ENCODE measurements at places on chromosomes 1 and 21.

- no peak for DNase-seq
These were observed 4.0 kb upstream of the GBP5 start for GRCh38 chr1:89276690-89277089.

DNA sequence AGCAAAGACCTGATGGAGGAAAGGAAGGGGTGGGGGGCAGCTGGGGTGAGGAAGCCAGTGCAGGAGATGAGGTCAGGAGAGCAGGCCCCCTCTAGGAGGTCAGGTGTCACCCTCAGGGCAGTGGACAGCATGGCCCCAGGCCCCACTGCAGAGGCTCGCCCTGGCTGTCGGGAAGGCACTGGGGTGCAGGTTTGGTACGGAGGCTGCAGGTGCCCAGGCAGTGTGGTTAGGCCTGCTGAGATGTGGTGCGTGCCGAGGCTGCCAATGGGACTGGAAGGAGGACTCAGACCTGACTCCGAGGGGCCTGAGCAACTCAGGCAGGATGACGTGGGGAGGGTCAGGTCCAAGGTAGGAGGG lies 82.3 kb downstream of the PCBP3 start:
- no peak for DNase-seq

DNA sequence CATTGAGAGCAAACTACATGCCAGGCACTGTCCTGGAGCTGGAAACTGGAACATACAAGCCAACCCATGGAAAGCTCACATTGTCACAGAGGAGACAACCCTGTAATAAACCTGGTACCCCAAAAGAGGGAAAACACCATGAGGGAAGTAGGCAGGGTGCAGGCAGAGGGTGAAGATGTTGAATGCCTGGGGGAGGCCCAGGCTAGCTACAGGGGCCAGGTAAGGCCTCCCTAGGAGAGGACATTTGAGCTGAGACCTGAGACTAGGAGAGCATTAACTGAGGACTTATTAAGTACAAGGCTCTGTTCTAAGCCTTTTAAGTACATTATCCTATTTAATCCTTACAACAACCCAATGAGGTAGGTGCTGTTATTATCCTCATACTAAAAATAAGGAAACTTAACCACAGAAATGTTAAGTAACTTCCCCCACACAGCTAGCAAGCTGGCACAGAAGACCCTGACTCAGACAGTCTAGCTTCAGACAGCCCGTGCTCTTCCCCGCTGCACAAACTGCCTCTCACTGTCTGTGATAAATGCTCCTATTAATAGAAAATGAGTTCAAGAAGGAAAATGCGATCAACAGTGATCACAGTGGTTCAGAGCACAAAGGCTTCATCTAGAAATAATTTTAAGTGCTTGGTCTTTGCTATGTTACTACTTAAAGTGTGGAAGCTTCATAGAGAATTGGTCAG lies 41.8 kb downstream of the ZNF281 start:
- no peak for DNase-seq

- DNase-seq: peak; percentile 12
These were observed 1.7 kb downstream of the PTPRU start for GRCh38 chr1:29237852-29238619.

DNA sequence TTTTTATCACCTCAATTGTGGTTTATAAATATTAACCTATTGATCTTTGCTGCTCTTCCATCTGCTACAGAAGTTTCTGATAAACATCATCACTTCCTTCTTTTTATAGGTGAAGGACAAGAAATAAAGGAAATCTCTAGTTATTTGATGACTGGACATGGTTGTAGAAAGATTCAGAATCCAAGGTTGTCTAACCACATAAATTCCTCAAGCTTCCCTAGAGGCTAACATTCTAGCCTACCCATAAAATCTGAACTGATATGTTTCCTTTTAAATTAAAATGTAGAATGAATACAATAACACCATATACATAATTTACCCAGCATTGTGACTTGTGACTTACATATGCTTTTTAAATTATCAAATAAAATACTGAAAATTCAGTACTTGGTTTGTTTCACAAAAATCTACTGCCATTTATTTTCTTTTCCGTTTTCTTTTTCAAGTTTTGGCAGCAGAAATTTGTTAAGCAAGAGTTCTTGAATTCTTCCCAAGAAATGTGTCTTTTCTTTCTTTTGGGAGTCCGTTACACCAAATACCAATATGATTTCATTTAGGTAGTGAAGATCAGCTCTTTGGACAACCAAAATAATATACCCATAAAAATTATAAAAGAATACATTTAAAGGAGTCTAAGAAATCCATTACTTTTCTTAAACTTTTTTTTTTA lies 513.2 kb upstream of the ADGRL2 start:
- DNase-seq: no peak

DNA sequence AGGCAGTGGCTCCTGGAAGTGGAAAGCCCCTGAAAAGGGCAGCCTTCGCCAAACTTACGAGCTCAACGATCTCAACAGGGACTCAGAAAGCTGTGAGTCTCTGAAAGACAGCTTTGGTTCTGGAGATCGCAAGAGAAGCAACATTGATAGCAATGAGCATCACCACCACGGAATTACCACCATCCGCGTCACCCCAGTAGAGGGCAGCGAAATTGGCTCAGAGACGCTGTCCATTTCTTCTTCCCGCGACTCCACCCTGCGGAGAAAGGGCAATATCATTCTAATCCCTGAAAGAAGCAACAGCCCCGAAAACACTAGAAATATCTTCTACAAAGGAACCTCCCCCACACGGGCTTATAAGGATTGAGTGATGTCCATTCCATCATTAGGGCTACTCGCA lies 42.4 kb downstream of the PLPPR4 start:
- DNase-seq: no peak

GRCh38 chr1:34696981-34697380 lies 57.9 kb upstream of the GJB5 start:
- DNase-seq: no peak

- no peak for DNase-seq
These were observed 97.3 kb downstream of the SPSB1 start for GRCh38 chr1:9389968-9390367.

DNA sequence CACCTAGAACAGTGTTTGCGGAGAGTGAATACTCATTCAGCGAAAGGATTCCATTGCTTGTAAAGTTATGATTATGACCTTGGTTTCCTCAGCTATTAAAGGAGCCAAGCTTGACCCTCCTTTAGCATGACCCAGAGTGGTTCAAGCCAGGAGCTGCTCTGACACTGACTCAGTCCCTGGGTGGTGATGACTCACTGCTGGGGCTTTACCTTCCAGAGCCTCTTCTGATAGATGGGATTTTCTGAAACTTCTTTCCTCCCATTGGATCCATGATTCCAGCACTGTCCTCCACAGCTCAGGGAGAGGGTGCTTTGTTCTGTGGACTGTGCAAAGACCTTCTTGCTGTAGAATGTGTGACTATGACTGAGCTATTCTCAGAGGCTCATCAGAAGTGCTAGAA lies 77.4 kb downstream of the S1PR1 start:
- no peak for DNase-seq

DNA sequence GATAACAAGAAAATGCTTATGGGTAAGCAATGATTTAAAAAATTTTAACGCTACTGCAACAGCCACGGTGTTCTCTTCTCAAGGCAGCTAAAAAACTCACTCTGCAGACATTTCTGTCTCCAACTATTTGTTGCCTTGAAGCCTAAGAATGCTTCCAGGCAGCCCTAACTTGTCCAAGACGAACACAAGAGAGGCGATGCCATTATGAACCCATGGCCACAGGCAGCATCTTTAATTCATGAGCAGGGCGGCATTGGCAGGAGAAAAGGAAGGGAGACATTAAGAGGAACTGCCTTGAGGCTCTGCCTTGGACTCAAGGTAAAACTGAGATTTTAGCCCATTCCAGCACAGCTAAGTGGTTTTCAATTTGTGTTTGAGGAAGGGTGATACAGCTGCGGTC lies 67.5 kb downstream of the KCND3 start:
- no peak for DNase-seq

DNA sequence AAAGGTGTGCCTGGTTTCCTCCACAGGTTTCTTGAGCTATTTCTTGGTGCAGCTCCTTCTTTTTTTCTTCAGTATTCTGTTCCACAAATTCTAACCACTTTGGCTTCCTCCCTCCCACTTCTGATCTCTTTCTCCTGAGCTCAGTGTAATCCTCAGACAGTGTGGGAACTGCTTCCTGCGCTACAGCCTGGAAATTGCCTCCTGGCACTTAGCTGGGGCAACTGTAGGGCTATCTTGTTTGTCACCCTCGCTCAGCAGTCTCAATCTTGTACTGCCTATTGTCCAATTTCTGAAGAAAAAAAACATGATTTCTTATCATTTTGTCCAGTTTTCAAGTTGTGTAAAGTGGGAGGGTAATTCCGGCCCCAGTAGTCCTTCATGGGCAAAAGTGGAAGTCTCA lies 24.0 kb upstream of the GALNT2 start:
- DNase-seq: no peak

- no peak for DNase-seq
These were observed 101.7 kb downstream of the ADAMTS1 start for GRCh38 chr21:26743524-26743923.

GRCh38 chr21:44298301-44298700 lies 1.6 kb upstream of the PFKL start:
- DNase-seq: peak; percentile 33

DNA sequence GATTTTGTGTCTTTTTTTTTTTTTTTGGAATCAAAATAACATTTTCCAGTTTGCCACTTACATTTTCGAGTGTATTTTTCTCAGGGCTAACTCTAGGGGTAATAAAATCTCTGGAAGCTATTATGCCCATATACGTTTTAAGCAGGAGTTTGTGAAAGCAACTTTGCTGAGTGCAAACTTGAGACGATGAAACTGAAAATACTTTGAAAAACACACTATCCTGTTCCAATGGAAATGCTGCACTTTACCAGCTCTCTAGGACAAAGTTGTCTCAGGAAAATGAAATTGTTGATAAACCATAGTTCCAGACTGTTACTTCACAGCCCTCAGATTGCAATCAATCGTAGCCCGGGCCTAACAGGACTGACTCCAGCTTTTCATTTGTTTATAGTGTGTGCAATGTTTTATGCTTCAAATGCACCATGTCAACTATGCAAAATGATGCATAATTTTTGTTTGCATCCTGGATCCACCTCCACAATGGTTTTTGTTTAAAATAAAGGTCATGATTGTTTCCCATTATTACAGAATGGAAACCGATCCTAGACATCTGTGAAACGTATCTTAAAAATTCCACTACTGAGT lies 220.6 kb upstream of the PKN2 start:
- DNase-seq: no peak

DNA sequence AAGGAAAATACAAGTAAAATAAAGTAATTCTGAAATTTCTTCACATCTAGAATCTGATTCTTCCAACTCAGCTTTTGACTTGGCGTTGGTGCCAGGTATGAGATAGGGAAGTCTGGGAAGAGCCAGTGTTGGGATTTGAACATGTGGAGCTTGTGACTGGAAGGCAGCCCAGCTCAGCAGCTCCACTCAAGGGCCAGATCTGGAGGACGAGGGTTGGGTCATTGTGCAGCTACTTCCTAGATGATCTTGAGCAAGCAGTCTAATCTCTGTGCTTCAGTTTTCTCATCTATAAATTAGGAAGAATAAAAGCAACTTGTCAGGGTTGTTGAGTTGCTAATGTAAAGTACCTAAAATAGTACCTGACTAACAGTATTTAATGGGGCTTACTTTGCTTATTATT lies 5.0 kb downstream of the ADARB1 start:
- DNase-seq: no peak

GRCh38 chr1:33260439-33260838 lies 4.1 kb downstream of the ZNF362 start:
- no peak for DNase-seq

GRCh38 chr1:113375878-113376277 lies 14.4 kb upstream of the MAGI3 start:
- no peak for DNase-seq

DNA sequence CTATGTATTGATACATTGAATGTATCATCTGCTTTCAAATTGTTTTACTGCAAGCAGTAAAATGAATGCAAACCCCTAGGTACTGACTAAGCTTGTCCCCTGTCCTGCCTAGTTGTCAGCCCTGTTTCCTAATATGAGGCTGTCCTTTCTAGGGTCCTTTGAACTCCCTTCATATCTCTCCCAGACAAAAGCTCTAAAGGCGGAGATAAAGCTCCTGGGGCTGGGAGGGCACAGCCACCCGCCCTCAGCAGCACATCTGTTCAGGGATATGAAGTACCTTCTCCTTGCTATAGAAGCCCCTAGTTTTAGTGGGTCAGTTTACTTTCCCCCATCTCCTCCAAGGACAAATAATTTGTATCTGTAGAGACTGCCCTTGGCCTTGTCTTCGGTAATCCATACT lies 93.1 kb upstream of the ETS2 start:
- DNase-seq: no peak

DNA sequence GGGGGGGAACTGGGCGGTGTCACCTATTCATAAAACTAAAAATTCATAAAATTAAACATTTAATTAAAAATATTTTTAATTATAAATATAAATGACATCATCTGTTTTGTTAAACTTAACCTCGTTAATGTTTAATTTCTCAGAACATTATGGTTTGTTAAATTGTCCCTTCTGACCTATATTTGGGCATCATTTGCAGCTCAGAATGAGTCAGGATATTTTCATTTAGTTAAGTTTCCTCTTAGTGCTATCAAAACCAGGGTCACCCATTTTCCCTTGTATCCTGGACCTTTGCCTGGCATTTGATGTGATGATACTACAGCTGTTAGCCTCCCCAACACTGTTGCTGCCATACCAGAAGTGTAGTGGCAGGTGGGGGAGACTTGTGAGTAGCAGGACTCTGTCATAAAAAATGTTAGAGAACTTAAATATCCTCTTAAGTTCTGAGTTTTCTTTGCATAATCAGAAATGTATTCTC lies 30.3 kb downstream of the TSNAX start:
- DNase-seq: no peak

- DNase-seq: no peak
These were observed 120.6 kb upstream of the RAVER2 start for GRCh38 chr1:64624218-64624713.

GRCh38 chr1:68015971-68016370 lies 34.5 kb downstream of the DIRAS3 start:
- no peak for DNase-seq

DNA sequence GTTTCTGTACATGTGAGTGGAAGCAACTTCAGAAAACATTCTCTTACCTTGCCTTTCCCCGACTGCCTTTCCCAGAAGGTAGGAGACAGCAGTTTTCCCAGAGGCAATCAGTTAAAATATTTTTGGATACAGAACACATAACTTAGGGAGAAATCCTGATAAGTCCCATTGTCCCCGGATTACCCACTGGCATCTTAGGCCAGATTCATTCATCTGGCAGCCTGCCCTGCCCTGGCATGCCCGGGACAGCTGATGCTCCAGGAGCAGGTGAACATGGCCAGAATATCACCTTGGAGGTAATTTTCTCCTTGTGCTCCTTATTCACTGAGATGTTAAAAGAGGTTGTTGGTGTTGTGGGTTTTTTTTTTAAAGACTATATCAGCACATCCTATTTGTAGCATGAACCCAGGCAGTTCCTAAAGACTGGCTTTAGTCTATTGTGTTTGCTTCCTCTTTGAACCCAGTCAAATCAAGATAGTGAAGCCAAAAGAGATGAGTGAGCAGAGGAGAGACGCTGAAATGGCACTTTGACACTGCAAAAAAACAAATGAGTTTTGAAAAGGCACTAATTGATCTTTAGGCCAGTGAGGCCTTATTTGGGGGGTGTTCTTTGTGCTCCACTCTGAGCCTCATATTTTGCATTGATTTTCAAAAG lies 139.6 kb downstream of the PLPP3 start:
- DNase-seq: no peak

- no peak for DNase-seq
These were observed 33.7 kb downstream of the ARHGEF11 start for GRCh38 chr1:157011845-157012244.

GRCh38 chr21:29654855-29655254 lies 284.9 kb downstream of the GRIK1 start:
- DNase-seq: no peak

GRCh38 chr21:38869196-38869595 lies 63.5 kb downstream of the ETS2 start:
- no peak for DNase-seq
